AG10803 (cell line): ENCODE measurements at places on chromosomes 3 and 15.

DNA sequence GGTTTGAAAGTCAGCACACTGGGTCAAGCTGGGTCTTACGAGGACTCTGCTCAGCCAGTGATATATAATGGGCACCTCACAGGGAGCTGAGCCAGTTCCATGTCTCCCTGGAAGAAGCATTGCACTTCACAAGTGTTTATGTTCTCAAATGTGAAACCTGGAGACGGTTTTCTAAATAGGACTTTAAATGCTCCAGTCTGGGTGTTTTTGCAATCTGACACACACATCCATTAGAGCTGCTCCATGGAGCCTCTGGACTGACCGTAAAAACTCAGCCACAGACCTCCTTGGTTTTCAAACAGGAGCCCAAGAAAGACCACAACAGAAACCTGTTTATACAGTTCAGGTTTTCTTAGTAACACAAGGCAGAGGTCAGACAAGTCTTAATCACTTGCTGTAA is 201.3 kb upstream of the LRIG1 start:
- no peak for DNase-seq

- DNase-seq, result no peak
Observed at GRCh38 chr3:66996696-66997095, 1.4 kb upstream of the KBTBD8 start.

GRCh38 chr3:130725746-130726145 is 20.9 kb downstream of the PIK3R4 start:
- peak; percentile 26 for DNase-seq

GRCh38 chr15:90062973-90063769 is 39.1 kb downstream of the IDH2 start:
- DNase-seq, result no peak

- no peak for DNase-seq
Observed at GRCh38 chr15:41501931-41502794, 8.5 kb downstream of the ITPKA start.

DNA sequence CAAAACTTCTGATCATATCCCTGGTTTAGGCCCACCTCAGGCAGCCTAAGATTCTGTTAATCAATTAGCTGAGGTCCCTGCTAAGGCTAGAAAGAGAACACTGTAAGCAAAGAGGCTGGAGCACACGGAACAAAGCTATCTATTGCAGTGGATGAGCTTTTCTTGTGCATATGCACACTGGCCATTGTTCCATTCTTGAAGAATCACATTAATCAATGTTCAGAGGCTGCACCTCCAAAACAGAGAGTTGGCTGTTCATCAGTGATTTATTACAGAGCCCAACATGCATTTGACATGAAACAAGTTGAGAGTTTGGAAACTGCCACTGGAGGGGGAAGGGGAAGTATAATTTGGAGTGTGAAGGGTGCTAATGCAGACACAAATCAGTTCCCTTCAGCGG is 873.0 kb downstream of the ROBO1 start:
- no peak for DNase-seq

- DNase-seq, result no peak
Observed at GRCh38 chr15:94509259-94509658, 277.9 kb downstream of the MCTP2 start.

GRCh38 chr3:171326717-171327440 is 133.3 kb downstream of the TNIK start:
- DNase-seq, result no peak

DNA sequence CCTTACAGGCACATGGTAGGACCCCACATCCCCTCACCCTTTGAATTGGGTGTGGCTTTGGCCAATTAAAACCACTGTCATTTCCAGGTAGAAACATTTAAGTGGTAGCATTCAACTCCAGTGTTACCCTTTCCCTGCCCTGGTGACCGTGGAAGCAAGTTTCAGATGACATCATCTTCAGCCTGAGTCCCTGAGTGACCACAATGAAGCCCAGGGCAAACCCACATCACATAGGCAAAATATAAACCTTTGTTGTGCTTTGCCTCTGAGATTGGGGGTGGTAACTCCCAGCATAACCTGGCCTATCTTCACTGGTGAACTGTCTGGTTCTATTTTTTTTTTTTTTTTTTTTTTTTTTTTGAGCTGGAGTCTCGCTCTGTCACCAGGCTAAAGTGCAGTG is 404.0 kb upstream of the WNT5A start:
- no peak for DNase-seq

GRCh38 chr15:73982222-73982962 is 9.7 kb downstream of the STOML1 start:
- peak; percentile 96 for DNase-seq

GRCh38 chr3:64289622-64290021 is 64.4 kb upstream of the PRICKLE2 start:
- DNase-seq, result no peak

DNA sequence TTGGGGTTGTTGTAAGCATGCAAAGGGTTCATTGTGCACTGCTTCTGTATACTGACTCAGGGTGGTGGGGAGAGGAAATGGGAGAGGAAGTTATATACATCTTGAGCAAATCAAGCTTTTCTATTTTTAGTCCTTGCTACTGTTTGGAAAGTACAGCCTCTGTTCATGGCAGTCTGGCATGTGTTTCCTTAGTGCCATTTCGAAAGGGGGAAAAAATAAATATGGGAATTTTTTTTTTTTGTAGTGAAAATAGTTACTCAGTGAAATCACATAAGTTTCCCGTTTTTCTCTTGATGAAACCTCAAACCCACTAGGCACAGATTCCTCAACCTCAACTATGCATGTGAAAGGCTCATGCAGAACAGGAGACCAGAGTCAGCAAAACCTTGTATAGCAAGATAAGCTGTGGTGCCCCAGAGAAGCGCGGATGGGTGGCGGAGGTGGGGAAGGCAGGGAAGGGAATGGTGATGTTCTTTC is 353.3 kb downstream of the LPP start:
- DNase-seq, result peak; percentile 95

DNA sequence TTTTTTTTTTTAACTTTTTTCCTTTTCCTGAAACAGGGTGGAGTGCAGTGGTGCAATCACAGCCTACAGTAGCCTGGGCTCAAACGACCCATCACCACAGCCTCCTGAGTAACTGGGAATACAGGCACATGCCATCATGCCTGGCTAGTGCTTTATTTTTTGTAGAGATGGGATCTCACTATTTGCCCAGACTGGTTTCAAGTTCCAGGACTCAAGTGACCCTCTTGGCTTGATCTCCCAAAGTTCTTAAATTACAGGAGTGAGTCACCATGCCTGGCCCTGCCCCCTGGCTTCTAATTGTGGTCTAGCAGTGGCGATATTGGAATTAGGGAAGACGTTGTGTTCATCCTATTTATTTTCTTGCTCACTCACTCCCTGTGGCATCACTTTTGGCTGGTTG is 1138.4 kb downstream of the SI start:
- no peak for DNase-seq

DNA sequence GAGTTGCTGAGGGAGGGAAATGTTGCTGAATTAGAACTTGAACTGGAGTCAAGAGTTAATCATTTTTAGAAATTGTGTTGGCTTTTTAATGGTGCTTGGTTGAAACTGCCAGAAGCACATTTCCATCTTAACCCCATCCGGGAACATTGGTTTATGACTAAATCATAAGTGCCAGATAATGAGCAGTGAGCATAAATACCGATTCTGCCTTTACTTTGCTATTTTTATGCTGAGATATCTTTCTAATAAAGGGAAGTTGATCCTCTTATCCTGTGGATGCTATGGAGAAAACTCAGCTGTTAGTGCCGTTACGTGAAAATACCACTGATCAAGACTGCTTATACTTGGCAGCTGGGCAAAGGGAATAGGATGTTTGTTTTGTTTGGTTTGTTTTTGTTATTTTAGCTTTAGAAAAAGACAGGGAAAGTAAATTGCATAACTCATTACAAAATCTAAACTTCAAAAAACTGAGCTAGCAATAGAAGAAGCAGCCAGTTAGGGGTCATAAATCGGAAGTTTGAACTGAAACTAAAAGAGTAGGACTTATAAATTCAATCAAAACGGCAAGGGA is 813.1 kb downstream of the NAALADL2 start:
- DNase-seq, result peak; percentile 15

DNA sequence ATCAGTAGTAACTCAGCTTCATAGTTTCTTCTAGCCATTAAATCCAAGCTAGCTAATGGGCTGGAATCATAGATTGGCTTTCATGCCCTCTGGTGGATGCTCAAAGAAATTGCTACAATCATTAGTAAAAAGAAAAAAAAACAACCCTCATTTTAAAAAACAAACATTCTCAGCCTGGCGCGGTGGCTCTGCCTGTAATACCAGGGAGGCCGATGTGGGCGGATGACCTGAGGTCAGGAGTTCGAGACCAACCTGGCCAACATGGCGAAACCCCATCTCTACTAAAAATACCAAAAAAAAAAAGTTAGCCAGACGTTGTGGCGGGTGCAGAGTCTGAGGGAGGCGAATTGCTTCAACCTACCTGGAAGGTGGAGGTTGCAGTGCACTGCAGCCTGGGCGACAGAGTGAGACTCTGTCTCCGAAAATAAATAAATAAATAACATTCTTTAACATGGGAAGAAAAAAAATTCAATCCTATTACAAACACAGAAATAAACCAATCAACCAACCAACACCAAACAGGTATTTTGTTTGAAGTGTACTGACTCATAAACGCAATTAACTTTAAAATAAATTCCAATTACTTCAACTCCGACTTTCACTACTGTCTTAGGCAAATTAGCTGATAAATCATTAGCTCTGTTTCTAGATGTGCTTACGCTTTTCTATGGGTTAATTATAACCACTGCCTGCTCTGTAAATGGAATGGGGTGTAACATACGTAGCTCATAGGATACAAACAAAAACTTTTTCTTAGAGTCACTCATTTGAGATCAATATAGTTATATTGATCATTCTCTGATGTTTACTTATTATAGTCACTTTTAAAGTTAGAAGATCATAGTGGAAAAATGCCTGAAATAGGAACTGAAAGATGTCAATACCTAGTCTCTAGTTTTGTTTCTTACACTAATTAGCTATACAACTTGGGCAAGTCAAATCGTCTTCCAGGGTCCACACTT is 24.9 kb downstream of the TMEM207 start:
- DNase-seq, result peak; percentile 76
